ENCODE measurements at places on chromosomes 3 and 15.
A peak's percentile ranks its signal among the peaks of the same experiment; 100 is the strongest.

DNA sequence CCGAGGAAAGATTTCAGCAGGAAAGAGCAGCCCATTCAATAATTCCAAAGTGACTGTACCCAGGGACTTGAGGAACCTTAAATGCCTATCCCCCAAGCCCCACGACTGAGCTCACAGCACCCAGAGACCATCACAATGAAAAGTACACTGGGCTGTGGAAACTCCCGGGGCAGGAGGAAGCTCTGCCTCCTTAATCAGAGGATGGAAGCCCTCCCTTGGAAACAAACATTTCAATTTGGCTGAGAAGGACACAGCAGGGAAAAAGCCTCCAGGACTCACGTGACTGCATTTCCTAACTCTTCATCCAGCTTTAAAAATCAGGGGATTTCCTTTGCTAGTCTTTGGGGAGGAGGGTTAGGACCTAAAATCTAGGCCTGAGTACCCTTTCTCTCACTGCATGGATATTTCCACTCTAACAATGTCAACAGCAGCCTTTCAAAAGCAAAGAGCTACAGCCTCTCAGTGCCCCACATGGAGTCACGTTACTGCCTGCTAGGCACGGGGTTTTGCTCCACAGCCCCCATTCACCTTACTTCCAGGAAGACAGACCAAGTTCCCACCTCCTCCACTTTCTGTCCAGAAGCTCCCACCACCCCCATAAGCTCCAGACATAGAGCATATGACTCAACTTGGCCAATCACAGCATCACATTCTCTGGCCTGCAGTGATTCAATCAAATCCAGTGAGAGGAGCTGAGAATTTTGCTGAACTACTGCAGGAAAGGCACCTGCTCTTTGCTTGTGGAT lies 68.9 kb upstream of the WNT5A start:
- DNase-seq: no peak

DNA sequence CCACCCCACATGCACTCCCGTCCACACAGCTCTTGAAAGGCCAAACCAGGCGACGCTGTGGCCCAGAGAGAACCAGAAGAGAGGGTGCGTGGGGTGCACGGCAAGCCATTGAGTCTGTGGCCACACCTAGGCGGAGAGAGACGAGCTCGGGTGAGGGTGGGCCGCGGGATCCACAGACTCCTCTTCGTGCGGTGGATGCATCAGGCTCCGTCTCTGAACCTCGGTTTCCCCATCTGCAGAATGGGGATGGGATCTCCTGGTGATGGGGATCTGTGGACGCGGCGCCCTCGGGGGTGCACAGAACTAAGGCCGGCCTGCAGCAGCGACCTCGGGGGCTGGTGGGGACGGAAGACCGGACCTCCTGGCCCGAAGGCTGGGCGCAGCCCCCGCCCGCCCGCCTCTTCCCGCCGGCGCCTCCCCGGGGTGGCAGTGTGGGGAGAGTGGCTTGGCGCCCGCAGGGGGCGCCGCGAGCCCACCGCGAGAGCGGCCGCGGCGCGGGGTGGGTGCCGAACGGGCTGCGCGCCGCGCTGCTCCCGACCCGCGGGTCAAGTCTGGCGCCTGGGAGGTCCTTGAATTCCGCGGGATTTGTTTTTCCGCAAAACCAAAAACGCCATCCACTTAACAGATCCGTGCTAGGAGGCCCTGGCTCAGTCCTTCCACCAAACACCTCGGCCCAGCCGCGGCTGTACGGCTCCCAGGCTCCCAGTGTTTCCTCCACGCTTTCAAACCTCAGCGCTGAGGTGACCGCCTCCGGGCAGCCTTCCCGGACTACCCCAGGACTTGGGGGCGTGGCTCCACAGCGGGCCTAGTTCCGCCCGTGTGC lies 13.2 kb upstream of the ADPGK start:
- peak; percentile 78 for DNase-seq

DNA sequence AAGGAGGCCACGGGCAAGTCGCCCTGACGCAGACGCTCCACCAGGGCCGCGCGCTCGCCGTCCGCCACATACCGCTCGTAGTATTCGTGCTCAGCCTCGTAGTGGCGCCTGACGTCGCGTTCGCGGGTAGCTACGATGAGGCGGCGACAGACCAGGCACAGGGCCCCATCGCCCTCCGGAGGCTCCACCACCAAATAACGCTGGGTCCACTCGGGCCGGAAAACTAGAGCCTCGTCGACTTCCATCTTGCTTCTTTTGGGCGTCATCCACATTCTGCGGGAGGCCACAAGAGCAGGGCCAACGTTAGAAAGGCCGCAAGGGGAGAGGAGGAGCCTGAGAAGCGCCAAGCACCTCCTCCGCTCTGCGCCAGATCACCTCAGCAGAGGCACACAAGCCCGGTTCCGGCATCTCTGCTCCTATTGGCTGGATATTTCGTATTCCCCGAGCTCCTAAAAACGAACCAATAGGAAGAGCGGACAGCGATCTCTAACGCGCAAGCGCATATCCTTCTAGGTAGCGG lies at the start of gene EPM2AIP1:
EPM2AIP1 (minus strand) TSS at position 326 of the 520 bp plus-strand sequence; CDS start at position 272, 54 bp downstream.
- DNase-seq: peak; percentile 97

DNA sequence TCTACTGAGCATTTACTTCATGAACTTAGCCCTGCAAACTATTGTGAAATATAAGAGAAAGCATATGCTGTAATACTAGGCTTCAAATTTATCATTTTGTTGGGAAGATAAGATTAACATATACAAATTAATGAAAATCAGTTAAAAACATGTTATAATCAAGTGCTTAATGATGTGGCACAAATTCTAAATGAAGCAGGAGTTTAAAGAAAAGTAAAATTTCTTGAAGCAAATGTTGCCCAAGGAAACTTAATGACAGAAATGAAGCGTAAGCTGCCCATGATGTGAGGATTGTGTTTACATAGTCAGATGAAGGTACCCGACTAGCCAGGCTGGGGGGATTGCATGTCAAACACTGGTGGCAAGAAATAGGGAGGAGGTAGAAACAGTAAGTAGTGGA lies 103.1 kb upstream of the GAP43 start:
- no peak for DNase-seq

DNA sequence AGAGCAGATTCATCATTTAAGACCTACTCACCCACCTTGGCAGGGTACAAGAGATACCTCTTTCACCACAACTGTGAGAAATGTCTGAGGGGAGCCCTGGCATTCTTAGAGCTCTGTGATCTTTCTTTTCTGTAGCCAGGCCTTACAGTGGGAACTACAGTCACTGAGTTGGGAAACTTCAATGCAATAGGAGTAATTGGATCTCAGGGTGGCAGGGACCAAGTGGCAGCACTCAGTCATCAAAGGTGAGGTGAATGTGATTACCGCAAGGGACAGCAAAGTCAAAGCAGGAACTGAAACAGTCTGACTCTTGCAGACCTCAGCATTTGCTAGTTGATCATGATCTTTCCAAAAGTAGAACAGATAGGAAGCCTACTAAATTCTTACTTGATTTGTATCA lies 7.2 kb upstream of the MCF2L2 start:
- no peak for DNase-seq

- no peak for DNase-seq
Measured at GRCh38 chr15:81117136-81117535, 16.9 kb upstream of the CFAP161 start.

DNA sequence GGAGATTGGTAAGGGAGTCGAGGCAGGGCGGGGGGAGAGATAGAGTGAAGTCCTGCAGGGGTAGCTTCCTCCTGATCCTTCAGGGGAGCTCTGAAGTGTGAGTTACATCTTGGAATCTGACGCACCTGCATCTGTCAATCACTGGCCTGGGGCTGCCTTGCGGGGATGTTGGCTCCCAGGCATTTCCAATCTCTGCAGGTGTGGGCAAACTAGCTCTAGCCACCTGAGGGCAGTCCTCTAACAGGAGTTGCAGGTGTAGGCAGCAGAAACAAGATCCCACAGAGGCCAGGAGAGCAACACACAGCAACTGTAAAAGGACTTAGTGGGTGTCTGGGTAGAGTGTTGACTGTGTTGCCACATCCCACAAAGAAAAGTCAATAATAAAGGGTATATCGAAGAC lies 63.6 kb downstream of the ZNF621 start:
- DNase-seq: no peak

GRCh38 chr3:40969756-40970466 lies 229.4 kb upstream of the CTNNB1 start:
- no peak for DNase-seq

Data from right lobe of liver (tissue), 6 donors.